ENCODE measurements at places on chromosomes 16 and 17.

- peak; percentile 77 for DNase-seq
Measured at GRCh38 chr16:27514806-27515205, 34.9 kb downstream of the GTF3C1 start.

DNA sequence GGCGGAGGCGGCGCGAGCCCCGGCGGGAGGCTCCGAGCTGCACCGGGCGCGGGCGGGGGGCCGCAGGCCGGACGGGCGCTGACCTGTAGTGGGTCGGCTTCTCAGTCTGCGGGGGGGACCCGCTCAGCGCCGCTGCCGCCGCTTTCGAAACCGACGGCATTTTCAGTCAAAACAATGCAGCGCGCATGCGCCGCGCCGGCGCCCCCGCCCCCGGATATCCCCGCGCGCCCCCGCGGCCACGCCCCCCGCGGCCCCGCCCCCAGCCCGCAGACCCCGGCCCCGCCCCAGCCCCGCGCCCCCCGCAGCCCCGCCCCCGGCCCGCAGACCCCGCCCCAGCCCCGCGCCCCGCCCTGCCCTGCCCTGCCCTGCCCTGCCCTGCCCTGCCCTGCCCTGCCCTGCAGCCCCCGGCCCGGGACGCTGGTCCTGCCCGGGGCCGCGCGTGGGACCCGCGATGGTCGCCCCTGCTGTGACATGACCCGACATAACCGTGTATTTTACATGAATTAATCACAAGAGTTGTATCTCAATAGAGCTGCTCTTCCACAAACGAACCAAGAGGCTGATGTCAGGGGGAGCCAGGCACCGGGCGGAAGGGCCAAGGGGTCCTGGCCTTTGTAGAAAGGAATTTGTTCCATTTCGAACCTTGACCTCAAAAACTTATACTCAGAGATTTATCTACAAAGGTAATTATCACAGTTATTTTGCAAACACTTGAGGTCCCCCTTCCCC is at the start of gene UNKL:
TSS of gene UNKL (minus strand) at position 173 of the 729 bp plus-strand sequence. CDS start at position 160, 13 bp downstream.
- DNase-seq: peak; percentile 90

- DNase-seq: peak; percentile 2
Measured at GRCh38 chr17:6098050-6098822, 28.1 kb downstream of the WSCD1 start.

DNA sequence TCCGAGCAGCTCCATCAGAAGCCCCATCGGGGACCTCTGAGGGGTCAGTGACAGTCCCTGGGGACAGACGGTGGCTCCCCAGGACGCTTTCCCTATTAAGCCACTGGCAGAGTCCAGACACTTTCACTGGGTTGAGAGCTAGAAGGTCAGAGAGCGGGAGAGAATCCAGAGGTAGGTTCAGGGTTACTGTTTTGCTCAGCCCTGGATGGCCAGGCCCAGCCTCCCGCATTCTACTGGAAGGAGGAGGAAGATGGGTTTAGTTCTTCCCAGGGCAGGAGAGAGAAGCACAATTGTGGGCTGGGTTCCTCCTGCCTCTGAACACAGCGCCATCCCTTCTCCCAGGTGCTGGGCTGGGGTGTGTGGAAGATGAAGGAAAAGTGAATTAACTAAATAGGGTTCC is 452.8 kb downstream of the SLC39A11 start:
- no peak for DNase-seq

DNA sequence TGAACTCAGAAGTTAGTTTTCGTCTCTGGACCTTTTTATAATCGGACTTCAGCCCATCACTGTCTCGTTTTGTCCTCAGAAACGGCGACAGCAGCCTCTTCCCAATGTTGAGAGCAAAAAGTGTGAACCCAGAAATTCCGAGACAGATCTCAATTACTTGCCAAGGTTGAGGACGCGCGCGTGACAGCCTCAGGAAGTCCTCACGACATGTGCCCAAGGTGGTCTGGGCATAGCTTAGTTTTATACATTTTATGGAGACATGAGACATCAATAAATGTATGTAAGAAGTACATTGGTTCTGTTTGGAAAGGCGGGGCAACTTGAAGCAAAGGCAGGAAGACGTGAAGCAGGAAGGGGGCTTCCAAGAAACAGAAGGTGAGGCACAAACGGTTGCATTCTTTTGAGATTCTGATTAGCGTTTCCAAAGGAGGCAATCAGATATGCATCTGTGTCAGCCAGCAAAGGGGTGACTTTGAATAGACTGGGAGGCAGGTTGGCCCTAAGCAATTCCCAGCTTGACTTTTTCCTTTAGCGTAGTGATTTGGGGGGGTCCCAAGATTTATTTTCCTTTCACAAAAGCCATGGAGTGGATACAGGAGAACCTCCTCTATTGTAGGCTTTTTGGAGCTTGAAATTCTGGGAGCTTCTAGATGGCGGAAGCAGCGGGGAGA is 583 bp upstream of the ZNF747 start:
- no peak for DNase-seq

All from Right ventricle myocardium superior (tissue), 1 donor.